ENCODE measurements at places on chromosomes 1 and 21.

GRCh38 chr1:31755850-31756492 lies 8.2 kb downstream of the ADGRB2 start:
- DNase-seq = no peak

DNA sequence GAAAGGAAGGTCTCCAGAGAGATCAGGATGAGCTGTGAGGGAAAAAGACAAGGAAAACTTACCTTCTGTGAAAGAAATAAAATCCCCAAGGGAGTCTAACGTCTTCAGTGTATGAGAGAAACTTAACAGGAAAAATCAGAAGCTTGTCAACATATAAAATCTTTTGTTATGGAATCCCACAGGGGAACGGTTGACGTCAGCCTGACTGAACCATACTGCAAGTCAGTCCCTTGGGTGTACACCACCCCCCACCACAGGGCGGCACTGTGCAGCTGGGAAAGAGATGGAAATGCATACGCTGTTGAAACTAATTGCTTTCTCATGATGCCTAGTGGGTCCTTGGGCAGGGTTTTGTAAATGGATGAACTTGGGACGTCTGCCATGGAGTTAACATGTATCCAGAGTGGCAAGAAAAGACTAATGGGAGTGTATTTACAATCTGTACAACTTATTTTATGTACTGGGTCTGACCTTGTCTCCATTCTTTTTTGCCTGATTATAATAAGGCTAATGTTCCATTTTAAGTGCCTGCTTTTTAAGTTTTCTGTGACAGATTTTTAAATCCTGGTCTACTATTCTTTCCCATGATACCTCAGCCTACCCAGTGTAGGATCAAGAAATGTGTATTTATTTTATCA lies 22.7 kb downstream of the UTP25 start:
- peak; percentile 54 for DNase-seq

DNA sequence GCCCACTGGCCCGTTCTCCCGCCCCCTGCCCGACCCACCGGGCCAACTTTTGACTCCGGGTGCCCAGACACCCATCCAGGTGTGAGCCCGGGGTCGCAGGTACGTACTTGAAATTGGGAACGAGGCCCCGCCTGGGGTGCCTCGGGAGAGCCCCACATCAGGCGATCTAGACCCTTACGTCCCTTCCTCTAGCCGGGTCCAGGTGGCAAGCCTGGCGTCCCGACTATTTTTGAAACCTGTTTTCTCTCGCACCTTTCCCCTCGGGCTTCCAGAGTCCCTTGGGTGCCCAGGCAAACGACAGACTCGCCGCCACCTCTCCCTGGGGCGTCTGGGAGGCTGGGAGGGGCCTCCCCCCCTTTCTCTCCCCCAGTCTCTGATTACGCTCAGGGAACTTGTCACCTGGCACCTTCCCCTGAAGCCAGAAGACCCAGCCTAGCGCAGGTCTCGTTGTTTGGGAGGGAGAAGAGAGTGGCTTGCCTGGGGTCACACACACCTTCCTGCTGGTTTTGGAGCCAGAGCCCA lies 898 bp downstream of the LDLRAP1 start:
- no peak for DNase-seq

- no peak for DNase-seq
Observed at GRCh38 chr1:208256091-208256490, 11.9 kb upstream of the PLXNA2 start.

GRCh38 chr1:198234520-198235251 lies 77.9 kb downstream of the NEK7 start:
- DNase-seq = peak; percentile 39

GRCh38 chr1:241275981-241276380 lies 81.0 kb downstream of the RGS7 start:
- no peak for DNase-seq

DNA sequence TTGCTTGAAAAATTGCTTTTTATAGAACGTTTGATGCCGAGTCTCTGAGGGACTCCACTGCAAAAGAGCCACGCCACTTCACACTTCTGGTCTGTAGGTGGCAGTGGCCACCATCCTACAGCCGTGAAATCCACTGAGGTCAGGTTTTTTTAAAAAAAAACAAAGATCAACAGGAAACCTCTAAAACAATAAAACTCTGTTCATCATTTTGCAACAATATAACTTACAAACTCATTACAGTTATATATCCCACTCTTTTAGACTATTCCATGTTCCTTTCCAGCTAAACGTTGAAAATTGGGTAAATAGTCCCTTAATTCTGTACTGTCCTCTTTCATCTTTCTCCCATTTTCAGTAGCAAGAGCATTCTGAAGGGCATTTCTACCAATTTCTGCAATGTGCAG lies 64.6 kb upstream of the FMN2 start:
- peak; percentile 44 for DNase-seq

DNA sequence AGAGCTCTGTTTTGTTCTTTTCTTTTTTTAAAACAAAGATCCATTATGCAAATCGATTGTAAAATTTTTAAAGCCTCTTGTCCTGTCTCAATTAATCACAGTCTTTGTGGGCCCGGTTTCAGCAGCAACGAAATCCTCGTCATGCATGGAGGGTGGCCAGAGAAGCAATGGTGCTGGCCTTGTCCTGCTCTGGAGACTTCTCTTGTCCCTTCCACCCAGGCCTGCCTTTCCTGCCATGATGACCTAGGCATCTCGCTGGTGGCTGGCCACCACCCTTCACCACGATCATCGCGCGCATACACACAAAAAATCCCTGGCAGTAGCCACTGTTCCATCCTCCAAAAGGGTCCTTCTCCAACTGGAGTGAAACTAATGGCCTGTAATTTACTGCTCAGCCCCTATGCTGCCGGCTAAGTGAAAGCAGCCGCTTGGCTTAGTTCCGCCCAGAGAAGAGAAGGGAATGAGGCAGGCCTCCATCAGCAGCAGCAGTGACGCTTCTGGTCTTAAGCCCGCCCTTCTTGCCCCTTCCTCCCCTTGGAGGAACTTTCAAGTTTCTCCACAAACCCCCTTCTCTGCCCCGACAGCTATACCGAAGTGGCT lies 309.5 kb downstream of the NPHP4 start:
- DNase-seq = no peak

DNA sequence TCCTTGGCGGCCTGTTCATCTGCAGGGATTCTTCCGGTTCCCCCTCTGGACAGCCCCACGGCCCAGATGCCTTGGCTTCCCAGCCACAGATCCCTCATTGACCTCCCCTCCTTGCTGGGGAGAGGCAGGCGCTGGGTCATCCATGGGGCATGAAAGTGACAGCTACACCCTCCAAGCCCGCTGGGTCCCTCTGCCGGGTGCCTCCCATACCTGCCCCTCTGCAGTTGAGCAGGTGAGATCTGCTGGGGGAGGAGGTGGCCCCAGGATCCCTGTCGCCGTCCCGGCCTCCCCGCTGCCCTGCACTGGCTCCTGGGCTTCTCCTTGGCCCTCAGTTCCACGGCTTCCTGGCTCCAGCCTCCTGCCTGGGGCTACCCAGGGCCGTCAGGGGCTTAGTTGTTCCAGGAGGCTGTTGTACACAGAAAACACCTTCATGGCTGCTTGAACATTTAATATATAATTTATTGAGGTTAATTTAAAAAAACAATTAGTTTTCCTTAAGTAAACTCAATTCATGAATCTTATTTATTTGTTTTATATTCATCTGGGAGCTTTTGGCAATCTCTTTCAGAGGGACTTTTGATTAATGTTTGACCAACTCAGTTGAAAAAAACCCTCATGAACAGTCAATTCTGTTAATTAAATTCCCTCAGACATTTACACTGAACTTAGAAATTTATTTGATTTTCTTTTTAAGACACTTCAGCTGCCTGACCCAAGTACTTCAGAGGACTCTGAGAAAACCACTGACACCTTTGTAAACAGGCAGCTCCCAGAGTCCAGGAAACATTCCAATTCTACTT lies 67.6 kb upstream of the ABCG1 start:
- DNase-seq = no peak

DNA sequence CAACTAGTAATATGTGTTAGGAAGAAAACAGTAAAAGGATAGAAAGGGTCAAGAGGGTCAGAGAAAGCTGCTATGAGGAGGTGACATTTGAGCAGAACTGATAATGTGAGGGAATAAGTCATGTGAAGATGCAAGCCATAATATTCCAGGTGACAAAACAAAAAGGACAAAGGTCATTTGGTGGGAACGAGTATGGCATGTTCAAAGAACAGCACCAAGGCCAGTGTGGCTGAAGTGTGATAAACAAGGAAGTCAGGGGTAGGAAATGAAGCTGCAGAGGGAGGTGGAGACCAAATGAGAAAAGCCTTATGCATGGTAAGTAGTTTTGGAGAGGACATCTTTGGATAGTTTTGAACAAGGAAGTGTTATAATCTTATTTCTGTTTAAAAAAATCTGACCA lies 46.7 kb downstream of the LPGAT1 start:
- DNase-seq = no peak

- peak; percentile 14 for DNase-seq
Observed at GRCh38 chr1:155051777-155052398, 772 bp downstream of the ADAM15 start.

- DNase-seq = no peak
Observed at GRCh38 chr1:228341450-228341813, 65.2 kb downstream of the TRIM11 start.

GRCh38 chr1:43913051-43913501 lies 20.5 kb upstream of the ARTN start:
- DNase-seq = peak; percentile 8

GRCh38 chr1:6801966-6802365 lies 16.7 kb downstream of the CAMTA1 start:
- DNase-seq = no peak

DNA sequence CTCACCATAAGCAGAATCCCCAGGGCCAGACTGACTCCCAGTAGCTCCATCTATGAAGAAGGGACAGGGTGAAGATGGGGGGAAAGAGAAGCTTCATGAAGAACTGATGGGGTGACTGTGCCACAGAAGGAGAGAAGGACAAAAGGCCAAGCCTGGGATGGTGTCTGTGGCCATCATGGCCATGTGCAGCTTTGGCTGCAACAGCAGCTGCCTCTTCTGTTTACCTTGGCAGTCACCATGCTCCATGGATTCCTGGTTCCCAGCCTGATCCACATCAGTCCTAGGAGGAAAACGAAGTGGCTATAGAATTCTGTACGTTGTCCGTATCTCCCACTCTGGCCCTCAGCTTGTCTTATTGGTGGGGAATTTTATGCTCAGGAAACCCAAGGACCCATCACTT lies 12.0 kb downstream of the SEMA6C start:
- no peak for DNase-seq

GRCh38 chr1:5513846-5514526 lies 478.2 kb downstream of the NPHP4 start:
- DNase-seq = no peak

DNA sequence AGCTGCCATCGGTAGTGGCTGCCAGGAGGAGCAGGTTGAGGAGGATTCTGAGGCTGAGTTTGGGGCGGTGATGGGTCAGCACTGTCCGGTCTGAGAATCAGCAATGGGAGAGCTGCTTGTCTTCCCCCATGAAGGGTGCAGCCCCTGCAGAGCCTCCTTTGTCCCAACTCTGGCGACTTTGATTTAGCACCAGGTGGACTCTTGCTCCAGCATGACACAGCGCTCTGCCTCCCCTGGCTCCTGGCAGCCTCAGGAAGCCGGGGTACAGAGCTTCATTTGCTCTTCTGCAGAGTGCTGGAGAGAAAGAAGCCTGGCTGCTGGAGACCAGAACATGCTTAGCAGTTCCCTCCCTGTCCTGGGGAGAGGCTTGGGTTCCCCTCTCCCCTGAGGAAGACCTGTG lies 13.3 kb downstream of the ZDHHC18 start:
- DNase-seq = no peak

- peak; percentile 16 for DNase-seq
Observed at GRCh38 chr1:96538111-96538641, 183.4 kb upstream of the PTBP2 start.

GRCh38 chr1:227191607-227192006 lies 126.7 kb downstream of the CDC42BPA start:
- no peak for DNase-seq

DNA sequence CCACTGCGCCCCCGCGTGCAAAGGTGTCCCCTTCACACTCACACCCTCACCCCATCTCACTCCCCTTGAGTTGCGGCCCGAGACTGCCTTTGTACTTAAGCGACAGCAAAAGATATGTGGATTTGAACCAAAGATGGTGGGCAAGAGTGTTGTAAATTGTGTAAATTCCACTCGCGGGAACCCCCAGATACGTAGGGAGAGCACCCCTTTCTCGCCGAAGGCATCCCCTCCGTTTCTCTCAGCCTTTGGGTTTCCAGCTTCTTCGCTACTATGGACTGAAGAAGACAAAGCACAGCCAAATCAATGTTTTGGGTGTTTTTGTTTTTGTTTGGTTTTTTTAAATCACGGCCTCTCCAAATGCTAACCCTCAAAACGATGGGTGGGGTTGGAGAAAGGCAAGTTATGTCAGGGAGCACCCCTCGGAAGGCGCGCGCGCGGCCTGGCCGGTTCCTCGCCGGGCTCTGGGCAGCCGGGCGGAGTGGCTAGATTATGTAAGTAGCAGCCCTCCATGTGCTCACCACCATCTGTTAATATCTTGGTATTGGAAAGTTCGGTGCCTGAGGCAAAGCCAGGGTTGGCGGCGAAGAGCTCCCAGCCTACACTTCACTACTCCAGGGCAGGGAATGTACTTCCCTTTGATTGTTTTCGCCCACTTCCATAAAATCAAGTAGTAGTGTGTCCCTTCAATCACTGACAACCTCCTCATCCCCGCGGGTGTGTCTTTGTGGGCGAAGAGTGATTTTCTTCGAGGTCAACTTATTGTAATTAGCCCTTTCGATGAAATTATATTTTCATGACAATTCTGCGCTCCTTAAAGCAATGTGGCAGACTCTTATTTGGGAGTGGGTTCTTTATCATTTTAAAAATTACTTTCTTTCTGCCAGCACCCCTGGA lies 4.0 kb upstream of the PROX1 start:
- DNase-seq = peak; percentile 51

DNA sequence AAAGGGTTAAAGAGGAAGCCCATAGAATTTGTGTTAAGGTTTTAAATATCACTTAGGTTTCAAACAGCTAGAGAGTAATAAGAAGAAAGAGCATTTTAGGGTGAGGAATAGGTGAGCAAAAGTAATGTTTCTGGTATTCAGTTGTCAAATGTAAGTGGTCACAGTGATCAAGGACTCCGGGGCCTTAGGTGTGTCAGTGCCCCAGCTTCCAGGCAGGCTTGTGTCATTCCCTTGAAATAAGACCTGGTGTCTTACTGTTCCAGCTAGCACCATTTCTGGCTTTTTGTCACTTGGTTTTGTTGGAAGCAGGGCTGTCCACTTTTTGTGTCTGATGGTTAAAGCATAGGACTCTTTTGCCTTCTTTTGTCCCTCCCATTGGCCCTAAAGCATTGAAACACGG lies 69.6 kb downstream of the DYRK1A start:
- DNase-seq = no peak
